ENCODE measurements at places on chromosomes 16 and 17.

DNA sequence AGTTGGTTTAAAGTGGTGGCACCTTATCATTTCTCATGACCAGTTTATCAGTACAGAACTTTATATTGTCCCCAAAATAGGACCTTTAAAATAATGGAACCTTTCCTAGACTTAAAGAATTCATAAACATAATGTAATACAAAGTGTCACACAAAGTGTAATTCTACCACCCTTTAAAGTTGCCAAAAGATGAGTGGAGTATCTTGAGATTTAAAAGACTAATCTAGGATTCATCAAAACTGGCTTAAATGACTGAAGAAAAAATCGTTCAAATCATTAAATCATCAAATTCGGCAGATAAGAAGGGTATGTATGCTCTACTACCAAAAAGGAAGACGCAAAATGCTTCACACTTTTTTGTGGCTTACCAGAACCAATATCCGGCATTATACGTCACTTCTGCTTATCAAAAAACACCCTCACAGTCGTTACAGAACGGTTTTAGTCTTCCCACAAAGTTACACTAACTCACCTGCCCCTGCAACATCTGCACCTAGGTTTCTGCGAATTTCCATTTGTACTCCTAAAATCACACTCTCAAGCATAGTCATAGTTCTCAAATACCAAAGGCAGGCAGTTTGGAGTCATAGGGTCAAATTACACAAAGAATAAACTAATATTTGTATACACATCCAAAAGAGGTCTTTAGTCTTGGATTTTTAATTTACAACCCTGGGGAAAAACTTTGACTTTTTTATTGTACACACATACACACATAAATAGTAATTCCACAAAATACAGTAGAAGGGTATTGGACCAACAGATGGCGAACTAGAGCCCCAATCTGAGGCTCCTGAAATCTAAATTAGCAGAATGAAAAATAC lies 1.4 kb upstream of the KANSL1 start:
- no peak for DNase-seq

- no peak for DNase-seq
Observed at GRCh38 chr16:30604316-30604947, 5.8 kb downstream of the ZNF689 start.

DNA sequence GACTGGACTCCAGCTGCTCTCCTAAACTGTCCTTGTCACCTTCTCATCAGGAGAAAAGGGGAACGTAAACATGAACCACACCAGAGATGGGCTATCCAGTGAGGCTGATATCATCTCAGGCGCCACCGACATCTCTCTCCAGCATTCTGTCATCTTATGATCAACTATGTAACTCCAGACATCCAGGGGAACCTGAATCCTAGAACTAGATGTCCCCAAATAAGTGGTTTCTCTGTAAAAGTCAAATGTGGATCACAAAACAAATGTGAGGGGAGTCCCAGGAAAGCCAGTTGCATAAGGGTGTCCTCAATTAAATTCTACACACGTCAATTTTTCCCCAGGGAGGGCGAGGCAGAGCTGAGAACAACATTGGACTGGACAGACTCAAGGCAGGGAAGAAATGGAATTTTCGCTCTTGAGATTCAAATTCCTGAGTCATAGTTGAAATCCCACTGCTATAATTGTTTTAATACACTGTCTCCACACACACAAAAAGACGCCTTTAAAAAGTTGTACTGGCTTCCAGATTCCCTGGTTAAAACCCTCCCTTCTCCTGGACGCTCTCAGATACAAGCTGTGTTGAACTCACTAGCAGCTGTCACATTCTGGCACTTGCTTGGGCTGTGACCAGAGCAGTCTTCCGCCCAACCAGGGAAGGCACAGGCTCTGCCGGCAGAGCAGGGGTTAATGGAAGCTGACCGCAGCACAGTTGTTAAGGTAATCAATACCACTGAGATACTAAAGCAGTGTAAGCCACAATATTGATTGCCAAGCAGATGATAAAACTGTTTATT lies 62.6 kb downstream of the ZFHX3 start:
- no peak for DNase-seq

DNA sequence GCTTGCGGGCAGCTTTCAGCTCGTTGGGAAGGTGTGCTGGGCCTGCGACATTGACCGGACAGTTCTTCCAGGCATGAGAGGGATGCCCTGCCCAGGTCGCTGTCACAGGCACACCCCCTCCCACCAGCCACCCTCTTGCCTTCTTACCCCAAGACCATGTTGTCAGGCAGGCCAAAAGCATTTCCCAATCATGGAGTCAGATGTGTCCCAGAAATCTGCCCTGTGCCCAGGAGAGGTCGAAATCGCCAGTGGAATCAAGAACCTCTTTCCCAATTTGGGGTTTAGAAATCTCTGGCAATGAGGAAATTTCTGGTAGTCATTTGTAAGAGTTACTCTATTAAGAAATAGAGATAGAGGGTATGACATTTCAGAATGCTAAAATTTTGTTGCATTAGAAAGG lies 177.1 kb downstream of the RAB11FIP4 start:
- DNase-seq: no peak

GRCh38 chr16:27712251-27712711 lies 162.3 kb downstream of the KATNIP start:
- DNase-seq: no peak

- DNase-seq: no peak
Observed at GRCh38 chr16:87939562-87940423, 3.5 kb upstream of the CA5A start.

- no peak for DNase-seq
Observed at GRCh38 chr16:28477311-28477920, 5.3 kb upstream of the NPIPB7 start.

- DNase-seq: no peak
Observed at GRCh38 chr17:9181640-9182039, 160.3 kb downstream of the NTN1 start.

GRCh38 chr16:30957456-30958174 lies at the start of gene SETD1A:
Gene SETD1A (plus strand): TSS chr16:30957754. CDS start chr16:30958732, 978 bp downstream.
- DNase-seq: peak; percentile 89

DNA sequence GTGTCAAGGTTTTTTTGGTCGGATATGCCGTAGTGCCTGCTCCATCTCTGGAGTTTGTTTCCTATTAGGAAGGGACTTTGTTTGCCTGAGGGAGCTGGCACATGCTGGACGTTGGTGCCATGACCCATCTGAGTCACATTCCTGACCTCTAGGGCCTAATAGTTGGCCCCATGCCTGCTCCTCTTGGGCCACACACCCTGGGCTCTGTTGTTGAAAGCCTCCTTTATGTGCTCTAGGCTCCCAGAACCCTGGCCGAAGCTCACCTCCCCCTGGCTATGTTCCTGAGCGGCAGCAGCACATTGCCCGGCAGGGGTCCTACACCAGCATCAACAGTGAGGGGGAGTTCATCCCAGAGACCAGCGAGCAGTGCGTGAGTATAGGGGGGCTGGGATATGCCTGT lies 18.4 kb downstream of the LIMD2 start:
- DNase-seq: no peak

GRCh38 chr16:88486398-88487123 lies 33.5 kb downstream of the ZFPM1 start:
- DNase-seq: no peak

DNA sequence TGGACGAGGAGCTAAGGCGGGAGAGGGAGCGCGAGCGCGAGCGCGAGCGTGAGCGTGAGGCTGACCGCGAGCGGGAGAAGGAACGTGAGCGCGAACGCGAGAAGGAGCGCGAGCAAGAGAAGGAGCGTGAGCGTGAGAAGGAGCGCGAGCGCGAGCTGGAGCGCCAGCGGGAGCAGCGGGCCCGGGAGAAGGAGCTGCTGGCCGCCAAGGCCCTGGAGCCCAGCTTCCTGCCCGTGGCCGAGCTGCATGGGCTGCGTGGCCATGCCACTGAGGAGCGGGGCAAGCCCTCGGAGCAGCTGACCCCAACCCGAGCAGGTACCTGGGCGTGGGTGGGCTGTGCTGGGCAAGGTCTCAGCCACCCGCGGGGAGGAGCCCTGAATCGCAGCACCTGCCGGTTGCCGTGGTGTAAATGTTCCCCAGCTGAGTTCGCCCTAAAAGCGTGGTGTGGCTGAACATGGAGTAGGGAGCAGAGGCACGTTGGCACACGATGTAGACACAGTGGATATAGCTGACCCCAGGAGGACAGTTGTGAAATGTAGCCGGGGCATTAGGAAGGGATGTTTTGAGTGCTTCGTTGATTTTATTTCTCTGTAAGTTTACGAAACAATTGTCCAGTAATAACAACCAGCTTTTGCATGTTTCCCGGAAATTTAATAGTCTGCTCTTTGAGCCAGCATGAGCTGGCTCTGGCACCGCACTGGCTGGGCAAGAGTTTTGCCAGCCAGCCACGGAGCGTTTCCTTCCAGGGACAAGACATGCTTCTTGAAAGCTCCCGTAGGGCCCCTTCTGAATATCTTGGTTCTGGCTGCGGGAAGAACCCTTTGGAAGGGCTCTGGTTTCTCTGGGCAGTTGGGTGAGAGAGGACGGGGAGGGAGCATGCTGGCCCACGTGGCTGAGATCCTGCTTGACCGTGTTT lies 32.1 kb downstream of the GINS2 start:
- no peak for DNase-seq

GRCh38 chr16:51141541-51141940 lies 9.5 kb downstream of the SALL1 start:
- DNase-seq: no peak

GRCh38 chr17:35906191-35906925 lies 24.2 kb downstream of the RDM1 start:
- DNase-seq: no peak

DNA sequence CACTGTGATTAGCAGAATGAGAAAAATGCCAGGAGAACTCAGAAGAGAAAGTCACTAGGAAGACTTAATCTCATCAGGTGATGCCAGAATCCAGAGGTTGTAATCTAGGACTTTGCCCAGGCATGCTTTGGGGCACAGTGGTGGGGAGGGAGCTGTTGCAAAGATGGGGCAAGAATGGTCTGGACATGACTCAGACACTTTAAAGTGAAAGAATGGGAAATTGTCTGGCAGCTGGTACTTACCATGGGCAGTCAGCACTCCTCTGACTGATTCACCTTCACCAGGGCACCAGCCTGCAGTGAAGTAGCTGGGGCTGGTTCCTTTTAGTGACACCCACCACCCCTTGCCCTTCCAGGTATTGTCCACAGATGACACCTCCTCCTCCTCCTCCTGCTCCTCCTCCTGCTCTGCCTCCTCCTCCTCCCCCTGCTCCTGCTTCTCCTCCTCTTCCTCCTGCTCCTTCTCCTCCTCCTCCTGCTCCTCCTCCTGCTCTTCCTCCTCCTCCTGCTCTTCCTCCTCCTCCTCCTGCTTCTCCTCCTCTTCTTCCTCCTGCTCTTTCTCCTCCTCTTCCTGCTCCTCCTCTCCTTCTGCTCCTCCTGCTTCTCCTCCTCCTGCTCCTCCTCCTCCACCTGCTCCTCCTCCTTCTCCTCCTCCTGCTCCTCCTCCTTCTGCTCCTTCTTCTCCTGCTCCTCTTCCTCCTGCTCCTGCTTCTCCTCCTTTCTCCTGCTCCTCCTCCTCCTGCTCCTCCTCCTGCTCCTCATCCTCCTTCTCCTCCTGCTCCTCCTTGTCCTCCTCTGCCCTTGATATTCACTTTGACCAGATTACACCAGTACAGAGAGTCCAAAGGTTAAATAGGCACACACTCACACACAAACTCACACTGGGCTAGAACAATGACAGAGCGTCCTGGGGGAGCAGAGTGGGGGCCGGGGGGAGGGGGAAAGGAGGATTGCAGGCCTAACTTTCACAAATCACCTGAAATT lies at the start of gene CHD9NB:
CHD9NB (minus strand) TSS at position 379 of the 983 bp plus-strand sequence. CDS start 8,739 bp downstream, outside the sequence.
- no peak for DNase-seq

GRCh38 chr17:82570277-82570676 lies 50.7 kb downstream of the FOXK2 start:
- DNase-seq: no peak

DNA sequence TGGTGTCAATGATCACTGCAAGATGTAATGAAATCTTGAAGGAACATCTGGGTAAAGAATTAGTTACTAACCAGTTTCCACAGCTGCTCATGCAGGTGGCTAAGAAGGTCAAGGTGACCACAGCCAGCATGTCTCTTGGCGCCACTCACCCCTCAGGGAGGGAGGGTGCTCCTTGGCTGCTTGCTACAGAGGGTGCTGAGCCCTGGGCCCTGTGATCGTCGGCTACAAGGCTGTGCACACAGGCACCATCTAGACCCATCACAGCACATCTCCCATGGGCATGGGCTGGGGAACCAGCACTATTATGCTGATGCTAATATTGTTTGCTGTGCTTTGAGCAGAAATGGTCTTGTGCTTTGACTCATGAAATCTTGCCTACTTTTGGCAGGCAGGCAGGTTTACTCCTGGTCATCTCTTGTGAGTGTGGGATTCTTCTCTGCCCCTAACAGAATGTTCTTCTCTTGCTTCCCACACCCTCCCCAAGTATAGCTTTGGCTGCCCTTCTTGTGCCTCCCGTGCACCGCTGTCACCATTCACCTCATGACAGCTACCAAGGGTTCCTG lies 36.4 kb downstream of the TXNDC11 start:
- peak; percentile 33 for DNase-seq

- DNase-seq: no peak
Observed at GRCh38 chr17:1217089-1217385, 37.3 kb upstream of the ABR start.

DNA sequence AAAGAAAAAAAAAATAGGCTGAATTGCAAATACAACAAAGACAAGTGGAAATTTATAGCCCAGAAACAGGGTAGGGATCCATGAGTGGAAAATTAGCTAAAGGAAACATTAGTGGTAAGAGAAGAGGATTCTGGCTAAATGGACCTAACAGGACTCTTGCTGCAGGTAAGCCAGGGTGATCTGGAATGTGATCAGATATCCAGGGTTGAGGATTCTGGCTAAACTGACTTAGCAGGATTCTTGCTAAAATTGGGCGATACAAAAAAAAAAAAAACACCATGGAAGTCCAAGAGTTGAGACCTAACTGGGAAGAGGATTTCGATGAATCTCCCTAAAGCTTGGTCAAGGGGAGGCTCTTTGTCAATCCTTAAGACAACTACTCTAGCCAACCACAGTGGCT lies 61.7 kb upstream of the ATF7IP2 start:
- DNase-seq: no peak

DNA sequence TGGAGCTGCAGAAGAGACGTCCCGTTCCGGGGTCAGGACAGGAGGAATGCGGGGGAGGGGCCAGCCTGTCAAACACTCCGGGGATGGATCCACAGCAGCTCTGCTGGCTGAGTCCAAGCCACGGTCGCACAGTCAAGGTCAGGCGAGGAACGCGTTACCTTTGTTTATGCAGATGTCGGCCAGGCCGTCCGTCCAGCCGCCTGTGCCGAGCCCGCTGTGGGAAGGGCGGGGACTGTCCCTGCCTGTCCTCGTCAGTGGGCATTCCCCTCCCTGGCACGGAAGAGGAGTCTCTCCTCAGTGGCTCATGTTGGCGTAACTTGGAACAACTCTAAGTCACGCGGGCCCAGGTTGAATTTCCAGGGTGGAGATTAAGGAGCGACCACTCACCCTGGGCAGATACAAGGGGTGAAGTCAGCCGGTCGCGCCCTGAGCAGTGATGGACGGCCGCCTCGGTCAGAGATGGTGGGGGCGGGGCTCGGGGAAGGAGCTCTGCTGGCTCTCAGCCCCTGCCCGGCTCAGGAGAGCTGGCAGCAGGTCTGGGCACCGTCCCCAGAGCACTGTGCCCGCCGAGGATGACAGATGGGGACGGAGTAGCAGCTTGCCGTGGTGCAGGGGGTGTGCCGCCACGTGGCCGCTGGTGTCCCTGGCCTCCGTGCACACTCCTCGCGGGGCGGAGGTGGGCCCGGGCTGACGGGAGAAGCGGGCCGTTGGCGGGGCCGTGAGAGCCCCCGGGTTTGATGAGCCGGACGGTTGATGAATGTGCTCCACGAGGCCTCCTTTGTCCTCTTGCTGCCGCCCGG lies 7.3 kb downstream of the CACNA1H start:
- no peak for DNase-seq

Measured in nucleus accumbens (tissue), 56 donors.